ENCODE measurements at places on chromosomes 6 and 20.

GRCh38 chr6:100258752-100259151 is 206.0 kb downstream of the SIM1 start:
- peaks cover 1% of the 10 kb centered on the region for H3K27me3 ChIP-seq
- DNase-seq, result no peak
- no peak overlapping the region for H3K4me3 ChIP-seq
- no peaks in the 10 kb centered on the region for H3K4me1 ChIP-seq
- no peaks in the 10 kb centered on the region for H3K36me3 ChIP-seq

DNA sequence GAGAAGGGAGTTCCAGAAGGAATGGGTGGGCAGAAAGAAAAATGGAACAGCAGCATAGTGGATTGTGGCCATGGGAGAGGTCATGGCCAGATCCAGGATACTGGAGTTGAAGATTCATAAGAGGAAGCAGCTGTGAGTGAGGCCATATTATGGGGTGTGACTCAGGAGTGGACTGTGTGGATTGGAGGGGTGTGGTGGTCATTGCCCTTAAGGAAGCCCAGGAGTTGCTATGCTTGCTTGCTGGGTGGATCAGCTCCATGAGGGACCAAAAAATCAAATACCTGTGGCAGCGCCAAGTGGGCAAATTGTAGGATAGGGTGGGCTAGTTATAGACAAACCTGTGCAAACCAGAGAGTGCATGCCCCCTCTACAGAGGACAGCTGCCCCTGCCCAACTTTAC is 18.3 kb downstream of the LRRC1 start:
- no peak overlapping the region for H3K4me3 ChIP-seq
- DNase-seq, result no peak
- no peaks in the 10 kb centered on the region for H3K36me3 ChIP-seq

GRCh38 chr20:44762466-44763140 is 16.9 kb downstream of the KCNK15 start:
- H3K4me3 ChIP-seq, result no peak overlapping the region
- peaks cover 12% of the 10 kb centered on the region for H3K4me1 ChIP-seq
- H3K27me3 ChIP-seq, result no peaks in the 10 kb centered on the region
- peak overlapping the region; percentile 18 for H3K27ac ChIP-seq
- H3K36me3 ChIP-seq, result no peaks in the 10 kb centered on the region
- DNase-seq, result peak; percentile 72

GRCh38 chr6:39058471-39059147 is 10.0 kb downstream of the GLP1R start:
- H3K27me3 ChIP-seq, result no peaks in the 10 kb centered on the region
- DNase-seq, result no peak
- no peak overlapping the region for H3K27ac ChIP-seq
- H3K4me3 ChIP-seq, result no peak overlapping the region
- no peaks in the 10 kb centered on the region for H3K36me3 ChIP-seq

- no peak overlapping the region for H3K4me3 ChIP-seq
- peak; percentile 94 for DNase-seq
- no peaks in the 10 kb centered on the region for H3K36me3 ChIP-seq
- no peaks in the 10 kb centered on the region for H3K4me1 ChIP-seq
- H3K27me3 ChIP-seq, result no peaks in the 10 kb centered on the region
These were observed 255.9 kb downstream of the SYNE1 start for GRCh38 chr6:152380993-152381898.

DNA sequence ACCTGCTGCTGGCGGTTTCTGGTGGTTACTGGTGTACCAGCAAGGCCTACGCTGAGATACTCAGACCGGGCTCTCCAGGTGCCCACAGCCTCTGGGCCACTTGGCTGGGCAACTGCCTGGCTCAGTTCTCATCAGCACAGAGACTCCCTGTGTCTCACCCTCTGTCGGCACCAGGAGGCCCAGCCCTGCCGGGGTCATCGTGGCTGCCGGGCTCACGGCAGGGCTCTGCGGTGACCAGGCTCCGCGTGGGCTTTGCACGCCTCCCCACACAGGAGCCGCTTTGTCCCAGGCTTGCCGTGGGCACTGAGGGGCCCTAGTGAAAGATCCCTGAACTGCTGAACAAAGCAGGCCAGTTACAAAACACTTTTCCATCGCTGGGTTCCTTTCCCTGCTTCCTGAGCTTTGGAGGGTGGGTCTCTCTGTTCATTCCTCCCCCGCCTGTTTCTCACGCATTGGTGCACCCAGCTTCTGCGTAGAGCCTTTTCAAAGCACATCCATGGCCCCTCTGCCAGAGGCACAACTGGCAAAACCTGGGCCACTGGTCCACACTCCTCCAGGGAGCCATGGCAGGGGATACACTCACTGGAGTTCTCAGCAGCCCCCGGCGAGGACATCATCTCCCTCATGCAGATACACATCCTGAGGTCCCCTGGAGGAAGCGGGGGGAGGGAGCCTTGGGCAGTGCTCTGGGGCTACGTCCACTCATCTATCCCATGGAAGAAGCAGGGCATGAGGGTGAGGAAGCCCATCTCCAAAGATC is 117.0 kb downstream of the NFATC2 start:
- no peaks in the 10 kb centered on the region for H3K36me3 ChIP-seq
- H3K27ac ChIP-seq, result no peak overlapping the region
- no peak for DNase-seq

- H3K36me3 ChIP-seq, result peaks cover 6% of the 10 kb centered on the region
- peak; percentile 60 for DNase-seq
- no peaks in the 10 kb centered on the region for H3K27me3 ChIP-seq
- H3K4me1 ChIP-seq, result no peaks in the 10 kb centered on the region
These were observed 6.4 kb downstream of the CFB start for GRCh38 chr6:31952140-31952805.

- H3K27ac ChIP-seq, result no peak overlapping the region
- peak; percentile 57 for DNase-seq
- H3K36me3 ChIP-seq, result no peaks in the 10 kb centered on the region
- no peaks in the 10 kb centered on the region for H3K27me3 ChIP-seq
These were observed 216.7 kb downstream of the ZDHHC14 start for GRCh38 chr6:157597461-157598312.

DNA sequence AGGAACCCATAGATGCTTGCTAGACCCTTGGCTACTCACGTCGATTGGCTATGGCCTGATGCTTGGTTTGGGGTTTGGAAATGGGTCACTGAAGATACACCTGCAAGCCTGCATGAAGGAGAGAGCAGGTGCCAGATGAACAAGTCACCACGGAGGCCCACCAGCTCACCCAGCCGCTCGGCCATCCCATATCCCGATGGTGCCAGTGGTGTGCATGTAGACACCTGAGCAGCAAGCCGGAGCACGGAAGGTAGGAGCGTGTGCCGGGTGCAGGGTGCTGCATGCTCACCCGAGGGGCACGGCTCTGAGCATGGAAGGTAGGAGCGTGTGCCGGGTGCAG is 35.9 kb downstream of the DACT2 start:
- H3K27me3 ChIP-seq, result no peaks in the 10 kb centered on the region
- H3K27ac ChIP-seq, result no peak overlapping the region
- H3K4me3 ChIP-seq, result no peak overlapping the region
- no peaks in the 10 kb centered on the region for H3K36me3 ChIP-seq
- no peak for DNase-seq

DNA sequence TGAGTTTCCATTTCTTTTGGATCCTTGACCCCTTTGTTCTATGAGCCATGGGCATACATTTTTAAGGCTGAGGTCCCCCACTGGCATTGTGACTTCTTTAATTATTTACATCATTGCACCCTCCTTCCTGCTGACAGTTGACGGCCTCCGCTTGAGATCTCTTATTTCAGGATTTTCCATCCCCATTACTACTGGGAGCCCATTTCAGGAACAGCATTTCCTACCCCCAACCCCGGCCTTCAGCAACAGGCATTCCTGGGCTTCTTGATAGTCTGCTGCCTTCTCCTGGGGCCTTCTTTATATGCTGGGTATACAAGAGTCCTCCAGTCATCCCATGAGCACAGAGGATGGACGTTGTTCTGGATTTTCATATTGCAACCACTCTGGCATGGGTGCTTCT is 3.8 kb downstream of the ULBP1 start:
- H3K27me3 ChIP-seq, result peaks cover 26% of the 10 kb centered on the region
- H3K4me1 ChIP-seq, result no peaks in the 10 kb centered on the region
- no peaks in the 10 kb centered on the region for H3K36me3 ChIP-seq
- DNase-seq, result no peak
- H3K27ac ChIP-seq, result no peak overlapping the region
- no peak overlapping the region for H3K4me3 ChIP-seq

DNA sequence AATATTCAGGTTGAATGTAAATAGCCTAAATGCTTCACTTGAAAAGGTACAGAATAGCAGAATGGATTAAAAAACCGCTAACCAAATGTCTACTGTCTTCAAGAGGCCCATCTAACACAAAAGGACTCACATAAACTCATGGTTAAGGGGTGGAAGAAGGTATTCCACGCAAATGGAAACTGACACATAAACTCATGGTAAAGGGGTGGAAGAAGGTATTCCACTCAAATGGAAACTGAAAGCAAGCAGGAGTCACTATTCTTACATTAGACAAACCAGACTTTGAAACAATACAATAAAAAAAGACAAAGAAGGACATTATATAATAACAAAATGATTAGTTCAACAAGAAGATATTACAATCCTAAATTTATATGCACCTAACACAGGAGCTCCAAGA is 38.3 kb upstream of the PKIB start:
- H3K27ac ChIP-seq, result no peak overlapping the region
- H3K27me3 ChIP-seq, result no peaks in the 10 kb centered on the region
- DNase-seq, result no peak
- H3K4me3 ChIP-seq, result no peak overlapping the region
- H3K36me3 ChIP-seq, result no peaks in the 10 kb centered on the region

- H3K4me3 ChIP-seq, result no peak overlapping the region
- peak; percentile 7 for DNase-seq
- H3K27me3 ChIP-seq, result no peaks in the 10 kb centered on the region
- no peaks in the 10 kb centered on the region for H3K36me3 ChIP-seq
- H3K4me1 ChIP-seq, result no peaks in the 10 kb centered on the region
These were observed 32.7 kb downstream of the CD109 start for GRCh38 chr6:73728548-73729205.

GRCh38 chr20:57034001-57034400 is 232.4 kb downstream of the BMP7 start:
- no peaks in the 10 kb centered on the region for H3K36me3 ChIP-seq
- DNase-seq, result no peak
- H3K4me1 ChIP-seq, result no peaks in the 10 kb centered on the region
- H3K4me3 ChIP-seq, result no peak overlapping the region
- no peak overlapping the region for H3K27ac ChIP-seq

- peaks cover 5% of the 10 kb centered on the region for H3K4me1 ChIP-seq
- peak; percentile 99 for DNase-seq
- peak overlapping the region; percentile 76 for H3K27ac ChIP-seq
These were observed 42.4 kb upstream of the ADGRF4 start for GRCh38 chr6:47655719-47656595.

DNA sequence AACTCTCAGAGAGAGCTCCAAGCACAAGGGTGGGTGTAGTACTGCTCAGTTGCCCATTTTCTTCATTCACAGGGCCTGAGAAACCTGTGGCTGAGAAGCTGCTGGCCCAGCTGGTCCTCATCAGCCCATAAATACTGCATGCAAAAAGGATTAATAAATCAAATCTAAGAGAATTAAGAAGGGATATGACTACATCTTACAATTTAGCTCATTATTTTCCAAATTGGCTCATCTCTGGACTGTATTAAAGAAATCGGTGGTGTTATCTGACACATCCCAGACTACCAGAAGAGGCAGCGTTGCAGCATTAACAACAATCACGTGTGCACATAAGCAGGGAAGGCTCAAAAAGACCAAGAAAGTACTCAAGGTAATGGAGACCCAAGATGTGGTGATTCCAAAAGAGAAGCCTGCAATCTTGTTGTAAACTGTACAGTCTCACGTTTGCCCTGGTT is 90.7 kb downstream of the CD24 start:
- H3K4me3 ChIP-seq, result no peak overlapping the region
- H3K27me3 ChIP-seq, result no peaks in the 10 kb centered on the region
- H3K36me3 ChIP-seq, result no peaks in the 10 kb centered on the region

DNA sequence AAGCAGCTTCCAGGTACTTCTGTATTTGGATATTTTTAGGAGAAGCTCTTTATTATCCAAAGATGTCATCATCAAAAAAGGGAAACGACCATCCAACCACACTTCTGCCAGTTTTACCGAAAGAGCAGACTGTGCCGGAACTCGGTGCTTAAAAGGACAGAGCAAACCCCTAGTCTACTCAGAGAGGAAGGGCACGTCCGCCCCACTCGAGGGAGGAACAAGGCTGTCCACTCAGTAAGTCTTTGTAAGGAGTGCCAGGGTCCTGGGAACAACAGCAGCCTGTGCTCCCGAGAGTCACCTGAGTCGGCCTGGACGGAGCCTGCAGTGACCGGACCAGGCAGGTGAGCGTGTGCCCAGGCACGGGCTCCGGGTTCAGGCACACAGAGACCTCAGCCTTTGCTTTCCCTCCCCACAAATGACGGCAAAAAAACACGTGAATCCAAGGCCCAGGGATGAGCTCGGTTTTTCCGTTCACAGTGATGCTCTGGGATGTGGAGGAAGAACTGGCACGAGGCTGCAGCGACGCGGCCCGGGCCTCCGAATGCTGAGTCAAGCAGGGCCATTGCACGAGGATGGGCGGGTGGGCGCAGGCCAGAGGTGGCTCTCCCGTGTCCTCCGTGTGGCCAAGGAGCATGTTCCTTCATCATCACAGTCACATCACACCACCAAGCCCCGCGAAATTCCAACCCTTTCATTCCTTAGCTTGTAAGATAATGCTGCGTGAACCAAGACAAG is 17.4 kb upstream of the SLCO4A1 start:
- H3K4me3 ChIP-seq, result no peak overlapping the region
- H3K27ac ChIP-seq, result no peak overlapping the region
- peaks cover 7% of the 10 kb centered on the region for H3K4me1 ChIP-seq
- no peaks in the 10 kb centered on the region for H3K27me3 ChIP-seq
- no peak for DNase-seq
- no peaks in the 10 kb centered on the region for H3K36me3 ChIP-seq

GRCh38 chr6:140609956-140610355 is 1235.5 kb upstream of the CITED2 start:
- H3K36me3 ChIP-seq, result no peaks in the 10 kb centered on the region
- H3K27me3 ChIP-seq, result no peaks in the 10 kb centered on the region
- H3K27ac ChIP-seq, result no peak overlapping the region

DNA sequence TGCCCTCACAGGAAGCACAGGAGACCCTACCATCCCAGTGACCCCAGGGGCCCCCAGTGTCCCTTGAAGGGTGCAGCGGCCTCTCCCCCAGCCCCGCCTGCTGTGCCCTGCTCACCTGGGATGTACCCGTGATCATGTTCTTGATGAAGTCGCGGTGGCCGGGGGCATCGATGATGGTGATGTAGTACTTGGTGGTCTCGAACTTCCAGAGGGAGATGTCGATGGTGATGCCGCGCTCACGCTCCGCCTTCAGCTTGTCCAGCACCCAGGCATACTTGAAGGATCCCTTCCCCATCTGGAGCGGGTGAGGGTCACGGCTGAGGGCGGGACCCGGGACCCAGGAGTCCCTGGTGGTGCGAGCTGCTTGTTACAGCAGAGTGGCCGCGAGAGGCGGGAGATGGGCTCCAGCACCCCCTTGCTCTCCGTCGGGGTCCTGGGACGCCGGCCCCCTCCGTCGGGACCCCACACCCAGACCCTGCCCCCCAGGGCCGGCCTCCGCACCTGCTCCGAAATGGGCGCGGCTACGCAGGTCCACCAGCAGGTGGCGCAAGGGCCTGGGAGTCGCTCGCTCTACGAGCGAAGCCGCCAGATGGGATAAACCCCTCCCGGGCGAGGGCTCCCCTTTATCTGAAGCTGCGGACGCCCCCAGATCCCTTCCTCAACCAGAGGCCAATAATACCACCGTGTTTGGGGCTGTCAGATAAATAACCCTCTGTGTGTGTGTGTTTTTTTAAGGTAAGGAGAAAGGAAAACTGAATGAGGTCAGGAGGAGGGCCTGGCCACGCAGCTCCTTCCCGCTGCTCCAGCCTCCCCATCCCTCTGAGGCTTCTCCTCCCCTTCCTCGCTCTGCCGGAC is 2.9 kb downstream of the EEF1A2 start:
- no peaks in the 10 kb centered on the region for H3K36me3 ChIP-seq
- no peak overlapping the region for H3K4me3 ChIP-seq
- DNase-seq, result peak; percentile 53
- H3K4me1 ChIP-seq, result no peaks in the 10 kb centered on the region
